ENCODE measurements at places on chromosomes 11 and 22.

- DNase-seq = no peak
These were observed 42.0 kb downstream of the IGLL5 start for GRCh38 chr22:22929381-22930221.

GRCh38 chr11:118002541-118003423 is 16.6 kb downstream of the IL10RA start:
- DNase-seq = no peak

GRCh38 chr11:37371346-37371970 is 773.4 kb upstream of the RAG2 start:
- no peak for DNase-seq

GRCh38 chr11:86686531-86686930 is 14.1 kb upstream of the ME3 start:
- DNase-seq = no peak

- no peak for DNase-seq
These were observed 39.7 kb downstream of the ACAT1 start for GRCh38 chr11:108160970-108161566.

DNA sequence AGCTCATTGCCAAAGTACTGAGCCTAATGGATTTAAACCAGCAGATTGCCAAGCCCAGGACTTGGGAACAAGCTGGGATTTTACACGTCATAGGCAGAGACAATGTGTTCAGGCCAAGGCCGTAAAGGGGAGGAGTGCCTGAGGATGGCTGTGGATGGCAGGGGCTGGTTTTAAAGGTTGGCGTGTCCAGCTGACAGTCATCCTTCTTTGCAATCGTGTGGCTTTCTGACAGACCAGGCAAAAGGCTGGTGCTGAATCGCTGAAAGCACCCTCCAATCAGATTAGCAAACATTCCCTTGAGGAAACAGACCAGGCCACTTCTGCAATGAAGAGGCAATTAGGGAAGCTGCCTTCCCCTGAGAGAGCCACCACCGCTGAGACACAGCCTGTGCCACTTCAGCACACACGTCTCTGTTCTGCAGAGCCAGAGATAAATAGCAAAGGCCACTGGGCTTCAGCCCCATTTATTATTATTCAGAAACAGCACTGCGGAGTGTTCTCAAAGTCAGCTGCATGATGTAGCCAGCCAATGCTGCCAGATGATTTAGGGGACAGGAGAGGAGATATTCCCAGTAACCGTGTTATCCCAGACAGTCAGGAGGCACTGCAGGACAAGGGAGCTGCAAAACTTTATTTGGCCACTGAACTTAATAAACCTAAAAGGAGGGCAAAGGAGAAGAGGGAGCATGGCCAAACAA is 54.2 kb upstream of the CSNK2A3 start:
- peak; percentile 71 for DNase-seq

- DNase-seq = no peak
These were observed 20.2 kb upstream of the TP53AIP1 start for GRCh38 chr11:128962896-128963295.

- DNase-seq = no peak
These were observed 65.1 kb upstream of the PPARA start for GRCh38 chr22:46084943-46085827.

GRCh38 chr11:104254347-104254746 is 90.4 kb upstream of the PDGFD start:
- no peak for DNase-seq
